ENCODE measurements at places on chromosomes 6 and 20.

DNA sequence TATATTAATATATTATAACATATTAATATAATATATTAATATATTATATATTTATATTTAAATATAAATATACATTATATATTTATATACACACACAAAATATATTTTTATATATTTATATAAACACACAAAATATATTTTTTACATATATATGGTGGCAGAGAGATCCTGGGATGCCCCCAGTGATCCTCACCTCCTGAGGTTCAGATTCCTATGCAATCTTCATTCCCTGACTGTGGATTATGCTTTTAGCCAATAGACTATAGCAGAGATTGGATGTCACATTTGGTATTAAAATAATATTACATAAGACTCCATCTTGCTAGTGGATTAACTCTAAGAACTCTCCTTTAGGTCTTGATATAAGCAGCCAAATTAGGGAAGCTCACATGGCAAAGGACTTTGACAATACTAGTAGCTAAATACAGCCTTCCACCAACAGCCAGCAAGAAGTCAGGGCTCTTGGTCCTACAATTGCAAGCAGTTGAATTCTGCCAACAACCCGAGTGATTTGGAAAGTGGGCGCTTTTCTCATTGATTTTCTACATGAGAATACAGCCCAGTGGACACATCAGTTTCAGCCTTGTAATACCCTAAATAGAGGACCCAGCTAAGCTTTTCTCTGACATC, 681.0 kb downstream of the C6orf118 start:
- DNase-seq = no peak

DNA sequence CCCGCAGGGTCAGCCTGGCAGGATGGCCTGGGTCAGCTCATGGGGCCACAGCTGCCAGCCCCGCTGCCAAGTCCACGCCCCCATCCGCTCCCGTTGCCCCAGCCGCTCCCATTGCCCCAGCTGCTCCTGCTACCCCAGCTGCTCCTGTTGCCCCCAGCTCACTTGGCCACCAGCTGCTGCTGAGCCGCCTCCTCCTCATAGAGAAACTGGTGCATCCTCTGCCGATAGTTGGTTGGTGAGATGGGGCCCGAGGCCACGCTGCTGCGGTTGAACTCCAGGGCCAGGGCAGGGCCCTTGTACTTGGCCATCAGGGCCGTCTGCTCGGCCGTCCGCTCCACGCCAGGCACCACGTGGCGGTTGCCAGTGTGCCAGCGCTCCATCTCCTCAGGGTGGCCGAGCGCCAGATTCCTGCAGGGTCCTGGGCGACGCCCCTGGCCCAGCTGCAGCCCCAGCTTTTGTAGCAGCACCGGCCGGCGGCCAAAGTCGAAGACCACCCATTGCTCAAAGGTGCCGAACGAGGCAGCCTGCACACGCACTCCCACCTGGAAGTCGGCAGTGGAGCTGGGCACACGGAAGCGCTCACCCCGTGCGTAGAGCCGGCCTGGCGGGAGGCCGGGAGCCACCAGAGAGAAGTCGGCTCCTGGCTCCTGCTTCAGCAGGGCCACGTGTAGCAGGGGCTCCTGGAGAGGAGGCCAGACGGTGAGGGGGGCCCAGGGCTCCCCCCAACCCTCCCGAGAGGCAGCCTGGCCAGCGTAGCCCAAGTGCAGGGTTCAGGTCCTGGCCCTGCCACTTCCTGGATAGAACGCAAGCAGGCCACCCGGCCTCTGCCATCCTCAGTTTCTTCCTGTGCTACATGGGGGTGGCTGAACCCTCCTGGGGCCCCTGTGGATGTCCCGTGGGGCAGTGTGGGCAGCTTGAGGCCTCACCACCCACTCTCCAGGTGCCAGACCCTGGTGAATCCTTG, 4.8 kb downstream of the HELZ2 start:
- peak; percentile 23 for DNase-seq

DNA sequence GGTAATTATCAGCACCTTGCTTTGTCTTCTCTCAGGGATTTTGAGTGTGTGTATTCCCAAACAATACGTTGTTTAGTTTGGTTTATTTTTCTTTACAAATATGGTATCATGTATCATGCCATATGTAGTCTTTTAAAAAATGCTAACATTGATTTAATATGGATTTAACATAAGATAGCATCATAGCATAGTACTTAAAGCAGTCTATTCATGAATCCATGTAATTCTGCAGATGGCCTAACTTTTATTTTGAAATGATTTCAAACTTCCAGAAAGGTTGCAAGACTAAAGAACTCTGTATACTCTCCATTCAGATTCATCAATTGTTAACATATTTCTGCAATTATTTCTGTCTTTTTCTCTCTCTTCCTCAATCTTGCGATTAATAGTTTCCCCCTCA, 7.9 kb downstream of the ZDHHC14 start:
- DNase-seq = no peak

DNA sequence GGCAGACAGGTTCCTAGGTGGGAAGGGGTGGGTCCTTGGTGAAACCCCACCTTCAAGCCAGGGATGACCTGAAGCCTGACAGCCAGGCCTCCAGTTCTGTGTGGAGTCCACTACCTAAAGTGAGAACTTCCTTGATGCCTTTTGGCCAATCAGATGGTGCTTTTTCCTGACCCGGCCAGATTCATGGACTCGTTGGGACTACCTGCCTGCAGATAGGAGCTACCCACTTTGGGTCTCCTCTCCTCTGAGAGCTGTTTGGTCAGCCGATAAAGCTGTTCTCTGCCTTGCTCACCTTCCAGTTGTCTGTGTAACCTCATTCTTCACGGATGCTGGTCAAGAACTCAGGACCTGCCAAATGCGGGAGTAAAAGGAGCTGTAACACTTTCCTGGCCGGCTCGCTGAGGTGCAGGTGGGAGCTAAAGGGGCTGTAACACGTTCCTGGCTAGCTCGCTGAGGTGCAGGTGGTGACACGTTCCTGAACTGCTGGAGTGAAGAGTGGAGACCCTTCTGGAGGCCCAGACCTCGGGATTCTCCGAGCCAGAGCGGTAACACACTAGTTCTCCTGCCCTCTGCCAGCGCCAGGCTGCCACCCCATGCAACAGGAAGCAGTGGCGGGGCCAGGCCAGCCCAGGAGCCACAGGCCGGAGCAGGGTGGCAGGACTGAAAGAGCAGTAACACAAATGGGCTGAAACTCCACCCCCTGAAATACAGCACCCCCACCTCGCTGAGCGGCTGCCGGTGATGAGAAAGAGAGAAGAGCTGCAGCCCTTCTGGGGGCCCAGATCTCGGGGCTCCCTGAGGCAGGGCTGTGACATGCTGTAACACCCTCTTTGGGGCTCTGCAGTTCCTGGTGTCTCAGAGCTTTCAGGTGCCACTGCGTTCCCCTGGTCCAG, 13.6 kb upstream of the DBNDD2 start:
- DNase-seq = no peak

DNA sequence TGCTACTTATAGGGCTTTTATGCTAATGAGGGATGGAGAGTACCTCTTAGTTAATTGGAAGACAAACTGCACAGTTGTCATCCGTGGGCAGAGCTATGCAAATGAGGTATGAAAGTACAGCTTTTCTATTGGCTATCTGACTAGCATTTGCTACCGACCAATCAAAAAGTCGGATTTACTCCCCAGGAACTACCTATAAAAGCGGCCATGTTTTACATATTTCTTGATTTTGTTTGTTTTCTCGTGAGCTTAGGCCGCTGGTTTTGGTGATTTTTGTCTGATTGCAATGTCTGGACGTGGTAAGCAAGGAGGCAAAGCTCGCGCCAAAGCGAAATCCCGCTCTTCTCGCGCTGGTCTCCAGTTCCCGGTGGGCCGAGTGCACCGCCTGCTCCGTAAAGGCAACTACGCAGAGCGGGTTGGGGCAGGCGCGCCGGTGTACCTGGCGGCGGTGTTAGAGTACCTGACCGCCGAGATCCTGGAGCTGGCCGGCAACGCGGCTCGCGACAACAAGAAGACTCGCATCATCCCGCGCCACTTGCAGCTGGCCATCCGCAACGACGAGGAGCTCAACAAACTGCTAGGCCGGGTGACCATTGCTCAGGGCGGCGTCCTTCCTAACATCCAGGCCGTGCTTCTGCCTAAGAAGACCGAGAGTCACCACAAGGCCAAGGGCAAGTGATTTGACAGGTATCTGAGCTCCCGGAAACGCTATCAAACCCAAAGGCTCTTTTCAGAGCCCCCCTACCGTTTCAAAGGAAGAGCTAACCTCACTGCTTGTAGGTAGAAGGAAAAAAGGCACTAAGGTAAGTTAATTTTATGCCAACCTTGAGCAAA, 36.9 kb downstream of the HFE start:
- peak; percentile 98 for DNase-seq

GRCh38 chr6:170068496-170068895, 222.4 kb downstream of the DLL1 start:
- DNase-seq = no peak

DNA sequence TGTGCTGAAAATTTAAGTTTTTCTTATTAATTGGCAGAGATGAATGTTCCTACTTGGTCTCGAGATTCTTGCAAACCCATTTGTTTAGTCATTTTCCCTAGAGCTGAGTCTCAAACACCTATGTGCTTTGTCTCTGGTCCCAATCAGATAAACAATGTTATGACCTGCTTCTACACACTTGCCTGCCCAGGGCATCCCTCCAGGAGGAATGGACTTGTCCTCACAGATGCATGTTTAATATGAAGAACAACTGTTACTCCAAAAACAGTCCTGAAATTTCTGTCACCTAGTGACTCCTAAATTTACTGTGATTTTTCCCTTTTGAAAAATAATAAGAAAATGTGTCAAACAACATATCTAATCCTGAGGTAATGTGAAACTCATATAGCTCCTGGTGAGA, 43.7 kb downstream of the HDGFL1 start:
- no peak for DNase-seq

DNA sequence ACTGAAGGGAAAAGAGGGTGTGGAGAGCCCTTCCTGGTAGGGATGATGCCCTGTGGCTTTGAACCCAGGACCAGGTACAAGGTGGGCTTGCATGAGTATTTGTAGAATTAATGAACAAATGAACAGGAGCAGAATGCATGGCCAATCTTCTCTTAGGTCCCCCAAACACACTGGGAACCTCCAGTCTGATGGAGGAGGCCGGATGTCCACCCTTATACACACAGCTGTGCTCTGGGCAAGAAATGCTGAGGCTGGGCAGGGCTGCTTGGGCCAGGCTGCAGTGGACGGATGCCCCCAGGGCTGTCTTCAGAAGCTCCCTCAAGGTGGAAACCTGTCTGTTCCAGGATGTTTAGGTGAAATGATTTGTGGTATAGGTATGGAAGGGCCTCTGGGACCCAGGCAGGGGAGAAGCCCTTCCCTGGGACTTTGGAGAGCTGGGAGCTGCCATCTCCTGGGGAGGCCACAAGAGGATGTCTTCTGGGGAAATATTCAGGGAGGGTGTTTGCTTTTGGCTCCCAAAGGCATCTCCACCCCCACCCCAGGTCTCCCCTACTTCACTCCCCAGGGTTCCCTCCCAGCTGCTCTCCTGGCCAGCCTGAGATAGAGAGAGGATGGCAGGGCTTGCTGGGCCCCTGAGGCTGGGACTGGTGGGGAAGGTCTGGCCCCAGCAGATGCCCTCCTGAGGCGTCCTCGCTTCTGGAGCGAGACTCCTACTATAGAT, 23.3 kb downstream of the VEGFA start:
- DNase-seq = no peak

- DNase-seq = peak; percentile 28
Observed at GRCh38 chr6:159978291-159979135, 9.6 kb downstream of the IGF2R start.

DNA sequence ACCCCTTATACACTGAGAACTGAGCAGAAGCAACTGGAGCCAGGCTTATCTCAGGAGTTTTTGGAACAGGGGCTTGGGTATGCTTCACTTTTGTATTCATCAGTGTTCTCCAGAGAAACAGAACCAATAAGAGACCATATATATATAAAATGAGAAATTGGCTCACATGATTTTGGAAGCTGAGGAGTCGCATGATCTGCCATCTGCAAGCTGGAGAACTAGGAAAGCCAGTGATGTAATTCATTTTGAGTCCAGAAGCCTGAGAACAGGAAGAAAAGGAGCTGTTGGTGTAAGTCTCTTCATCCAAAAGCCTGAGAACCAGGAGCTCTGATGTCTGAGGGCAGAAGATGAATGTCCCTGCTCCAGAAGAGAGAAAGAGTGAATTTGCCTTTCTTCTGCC, 272.0 kb downstream of the SLC35F1 start:
- DNase-seq = no peak

Data from NCI-H2171 treated with DMSO at 0.1 percent for 48 hours (cell line).